ENCODE measurements at places on chromosomes 2 and 18.

- DNase-seq = no peak
These were observed 299.0 kb downstream of the MYCN start for GRCh38 chr2:16239296-16239850.

DNA sequence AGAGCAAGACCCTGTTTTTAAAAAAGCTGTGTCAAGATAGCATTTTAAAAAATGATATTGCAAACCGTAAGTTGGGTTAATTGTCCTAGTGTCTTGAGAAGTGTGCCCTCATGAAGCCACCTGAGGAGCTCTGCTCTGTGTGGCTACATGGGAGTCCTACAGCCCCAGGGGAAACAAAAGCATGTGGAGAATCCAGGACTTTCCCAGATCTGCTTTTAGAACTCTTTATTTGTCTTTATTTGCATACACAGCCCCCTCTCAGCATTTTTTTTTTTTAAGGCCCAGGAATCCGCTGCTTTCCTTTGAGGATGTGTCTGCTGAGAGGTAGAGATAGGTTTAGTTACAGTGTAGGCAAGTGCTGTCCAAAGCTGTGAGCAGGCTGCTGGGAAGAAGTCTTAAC, 219.2 kb downstream of the FHOD3 start:
- no peak for DNase-seq

DNA sequence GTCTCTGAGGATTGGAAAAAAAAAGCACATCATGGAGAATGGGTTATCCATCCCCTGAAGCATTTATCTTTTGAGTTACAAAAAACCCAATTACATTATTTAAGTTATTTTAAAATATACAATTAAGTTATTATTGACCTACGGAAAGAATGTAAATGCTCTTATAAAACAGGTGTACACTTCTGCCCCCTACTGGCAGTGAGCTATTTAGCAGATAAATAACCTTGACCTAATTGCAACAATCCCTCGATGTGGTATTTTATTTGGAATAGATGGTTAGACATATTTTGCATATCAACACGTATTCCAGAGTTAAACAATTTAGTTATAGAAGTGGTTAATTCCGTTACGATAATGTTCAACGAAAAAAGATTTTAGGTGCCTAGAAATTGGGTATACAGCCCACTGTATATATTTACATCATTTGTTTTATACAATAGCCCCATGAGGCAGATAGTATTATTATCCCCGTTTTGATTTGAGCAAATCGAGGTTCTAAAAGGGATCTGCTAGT, 9.1 kb upstream of the DAW1 start:
- peak; percentile 28 for DNase-seq

- no peak for DNase-seq
These were observed 3.0 kb upstream of the ASB1 start for GRCh38 chr2:238423561-238424312.

- DNase-seq = no peak
These were observed 51.0 kb downstream of the EMX1 start for GRCh38 chr2:72968286-72968685.

DNA sequence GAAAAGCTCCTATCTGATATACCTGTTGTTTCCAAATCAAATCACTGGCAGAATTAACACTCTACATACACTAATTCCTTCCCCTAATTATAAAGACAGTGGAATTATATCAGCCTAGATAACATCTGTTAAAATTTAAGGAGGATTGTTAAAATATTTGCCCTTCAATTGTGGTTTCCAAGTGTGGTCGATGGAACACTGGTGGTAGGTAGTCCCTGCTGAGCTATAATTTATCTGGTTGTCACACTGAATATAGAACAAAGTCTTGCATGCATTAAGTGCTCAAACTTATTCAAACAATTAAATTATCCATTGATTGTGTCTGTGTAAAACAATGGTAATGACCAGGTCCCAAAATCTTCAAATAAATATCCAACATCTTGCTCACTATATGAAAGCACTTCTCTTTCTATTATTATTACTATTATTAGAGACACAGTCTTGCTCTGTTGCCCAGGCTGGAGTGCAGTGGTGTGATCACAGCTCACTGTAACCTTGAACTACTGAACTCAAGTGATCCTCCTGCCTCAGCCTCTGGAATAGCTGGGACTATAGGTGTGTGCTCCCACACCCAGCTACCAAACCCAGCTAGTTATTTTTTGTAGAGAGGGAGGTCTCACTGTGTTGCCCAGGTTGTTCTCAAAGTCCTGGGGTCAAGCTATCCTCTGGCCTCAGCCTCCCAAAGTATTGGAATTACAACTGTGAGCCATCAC, 12.0 kb downstream of the CDH2 start:
- DNase-seq = no peak

GRCh38 chr2:170298115-170298514, 120.2 kb downstream of the MYO3B start:
- no peak for DNase-seq

- no peak for DNase-seq
These were observed 11.1 kb upstream of the LOXHD1 start for GRCh38 chr18:46668135-46668534.

DNA sequence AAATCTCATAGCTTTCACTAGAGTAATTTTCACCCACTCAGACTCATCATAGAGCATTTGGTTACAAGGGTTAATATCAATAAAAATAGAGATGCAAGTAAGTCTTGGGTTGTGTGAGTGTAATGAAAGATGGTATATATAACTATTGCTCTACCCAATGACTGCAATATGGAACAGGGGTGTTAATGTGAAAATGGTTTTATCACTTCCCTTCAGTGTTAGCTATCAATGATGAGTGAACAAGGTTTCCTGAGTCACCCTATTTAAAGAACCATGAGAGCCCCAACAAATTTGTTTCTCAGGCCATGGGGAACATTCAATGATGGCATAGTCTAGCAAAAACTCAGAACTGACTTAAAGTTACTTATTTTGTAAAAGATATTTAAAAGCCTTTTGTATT, 1133.6 kb upstream of the ZEB2 start:
- no peak for DNase-seq

GRCh38 chr2:148298196-148298595, 277.3 kb downstream of the MBD5 start:
- no peak for DNase-seq

DNA sequence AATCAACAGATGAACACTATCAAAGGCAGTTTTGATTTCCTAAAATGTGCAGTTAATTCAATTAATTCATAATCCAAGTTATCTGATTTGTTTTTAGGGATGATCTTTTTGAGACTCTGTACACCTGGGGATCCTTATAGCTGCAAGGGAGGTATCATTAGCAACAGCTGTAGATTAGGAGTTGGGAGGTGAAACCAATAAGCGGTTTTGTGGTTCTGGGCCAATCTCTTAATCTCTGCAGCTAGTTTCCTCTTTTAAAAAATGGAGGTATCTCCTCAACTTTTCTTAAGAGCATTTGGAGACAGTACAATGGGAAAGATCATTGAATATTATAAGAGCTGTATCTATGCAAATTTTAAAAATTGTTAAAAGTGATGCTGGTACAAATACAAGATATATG, 126.0 kb downstream of the MC4R start:
- no peak for DNase-seq

- no peak for DNase-seq
These were observed 512.8 kb upstream of the POU3F3 start for GRCh38 chr2:104340879-104341828.

DNA sequence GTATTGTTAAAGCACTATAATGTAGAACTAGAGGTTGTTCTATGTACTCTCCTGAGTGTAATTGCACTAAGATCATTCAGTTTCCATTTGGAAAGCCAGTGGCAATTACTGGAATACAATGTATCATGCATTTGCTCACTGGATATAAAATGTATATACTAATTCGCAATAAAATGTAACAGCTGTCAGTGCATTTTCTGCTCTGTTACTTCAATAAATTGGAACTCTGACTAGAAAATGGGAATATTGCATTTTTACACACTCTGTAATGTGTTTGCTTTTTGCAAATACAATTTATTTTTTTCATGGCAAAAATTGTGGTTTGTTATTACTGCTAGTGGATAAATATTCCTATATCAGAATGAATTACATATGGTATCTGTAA, 893.8 kb upstream of the POU3F3 start:
- no peak for DNase-seq

DNA sequence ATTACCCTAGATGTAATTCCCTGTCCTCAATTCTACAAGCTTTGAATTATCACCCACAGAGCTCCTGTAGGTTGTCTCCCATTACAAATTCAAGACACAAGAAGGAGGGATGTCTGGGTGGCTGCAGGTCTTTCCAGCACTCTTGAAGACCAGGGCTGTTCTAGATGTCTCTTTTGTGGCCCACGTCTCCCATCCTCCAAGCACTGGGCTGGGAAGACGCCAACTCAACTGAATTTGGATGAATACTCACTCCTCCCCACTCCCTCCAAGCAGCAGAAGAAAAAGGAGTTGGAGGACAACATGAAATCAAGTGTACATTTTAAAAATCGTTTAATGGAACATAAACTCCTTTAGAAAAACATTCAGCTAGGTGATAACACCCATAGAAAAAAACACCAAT, 31.2 kb downstream of the SMAD7 start:
- DNase-seq = no peak

DNA sequence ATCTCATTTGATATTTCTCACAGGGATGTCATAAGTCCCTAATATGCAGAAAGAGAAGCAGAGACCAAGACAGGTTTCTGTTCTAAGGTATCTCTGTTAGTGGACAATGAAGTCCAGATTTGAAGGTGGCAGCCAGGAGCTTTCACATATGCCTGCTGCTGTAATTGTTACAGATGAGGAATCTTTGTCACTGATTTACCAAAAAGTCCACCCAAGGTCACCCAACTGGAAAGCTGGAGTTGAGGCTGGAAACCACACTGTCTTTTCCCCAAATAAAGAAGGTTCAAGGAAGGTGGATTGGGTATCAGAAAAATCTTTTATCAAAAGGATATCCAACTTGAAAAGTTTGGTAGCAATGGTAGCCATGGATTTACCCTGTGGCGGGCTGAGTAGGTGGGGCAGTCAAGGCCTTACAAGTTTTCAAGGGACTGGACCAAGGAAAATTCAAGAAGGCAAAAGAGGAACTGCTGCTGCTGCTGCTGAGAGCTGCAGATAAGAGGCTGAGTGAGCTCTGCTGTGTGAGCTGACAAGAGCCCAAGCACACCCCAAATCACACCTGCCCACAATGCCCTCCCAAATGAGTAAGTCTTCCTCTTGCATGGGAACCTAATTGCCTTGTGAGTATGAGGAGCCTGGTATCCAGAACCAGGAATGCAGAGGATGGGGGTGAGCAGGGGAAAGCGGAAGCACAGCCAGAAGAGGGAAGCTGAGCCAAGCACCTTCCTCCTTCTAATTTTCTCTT, 241.2 kb downstream of the ANAPC1 start:
- no peak for DNase-seq

DNA sequence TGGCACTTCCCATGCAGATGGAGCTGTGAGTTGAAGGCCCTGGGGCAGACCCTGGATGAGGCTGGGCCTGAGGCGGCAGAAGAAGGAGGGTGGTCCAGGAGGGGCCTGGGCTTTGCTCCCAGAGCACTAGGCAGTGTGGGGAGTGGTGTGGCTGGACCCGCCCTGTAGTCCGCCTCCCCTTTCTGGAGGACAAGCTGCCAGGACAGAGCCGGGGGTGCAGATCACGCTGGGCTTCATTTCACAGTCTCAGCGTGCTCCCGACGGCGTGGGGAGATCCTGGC, 49.8 kb downstream of the PTGR3 start:
- DNase-seq = no peak

- no peak for DNase-seq
These were observed 30.5 kb downstream of the EML4 start for GRCh38 chr2:42199626-42200025.

DNA sequence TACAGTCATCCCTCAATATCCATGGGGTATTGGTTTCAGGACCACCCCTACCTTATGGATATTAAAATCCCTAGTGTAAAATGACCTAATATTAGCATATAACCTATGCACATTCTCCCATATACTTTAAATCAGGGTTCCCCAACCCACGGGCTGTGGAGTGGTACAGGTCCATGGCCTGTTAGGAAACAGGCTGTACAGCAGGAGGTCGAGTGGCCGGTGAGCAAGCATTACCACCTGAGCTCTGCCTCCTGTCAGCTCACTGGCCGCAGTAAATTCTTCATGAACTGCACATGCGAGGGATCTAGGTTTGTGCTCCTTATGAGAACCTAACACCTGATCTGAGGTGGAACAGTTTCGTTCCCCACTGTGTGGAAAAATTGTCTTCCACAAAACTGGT, 73.8 kb downstream of the RIF1 start:
- no peak for DNase-seq

DNA sequence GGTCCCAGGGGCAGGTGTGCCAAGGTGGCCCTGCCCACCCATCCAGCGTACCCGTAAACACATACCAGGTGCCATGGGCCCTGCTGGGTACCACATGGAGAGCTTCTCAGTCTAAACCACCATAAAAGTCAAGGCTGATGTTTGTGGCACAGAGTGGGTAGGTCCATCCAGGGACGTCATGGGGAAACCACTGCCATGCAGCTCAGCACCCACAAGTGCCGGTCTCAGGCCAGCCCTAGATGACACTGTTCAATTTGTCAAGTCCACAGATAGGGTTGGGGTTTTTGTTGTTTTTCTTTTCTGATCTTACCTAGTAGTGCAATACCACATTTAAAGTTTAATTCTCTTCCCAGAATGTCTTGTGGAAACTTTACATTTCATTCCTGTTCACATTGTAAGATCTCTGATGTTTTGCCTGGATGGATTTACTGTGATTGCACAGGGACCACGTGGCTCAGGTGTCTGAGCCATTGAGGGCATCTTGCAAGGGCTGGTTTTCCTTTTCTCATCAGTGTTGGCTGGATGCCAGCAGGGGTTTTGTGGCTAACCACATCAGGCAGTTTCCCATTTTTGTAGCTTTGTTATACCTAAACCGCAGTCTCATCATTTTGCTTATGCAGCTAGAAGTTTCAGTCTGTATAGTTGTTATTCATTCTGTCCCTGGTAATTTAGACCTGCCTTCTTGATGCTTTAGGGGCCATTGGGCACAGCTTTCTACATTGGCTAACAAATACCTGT, 64.7 kb downstream of the STK25 start:
- DNase-seq = peak; percentile 97

DNA sequence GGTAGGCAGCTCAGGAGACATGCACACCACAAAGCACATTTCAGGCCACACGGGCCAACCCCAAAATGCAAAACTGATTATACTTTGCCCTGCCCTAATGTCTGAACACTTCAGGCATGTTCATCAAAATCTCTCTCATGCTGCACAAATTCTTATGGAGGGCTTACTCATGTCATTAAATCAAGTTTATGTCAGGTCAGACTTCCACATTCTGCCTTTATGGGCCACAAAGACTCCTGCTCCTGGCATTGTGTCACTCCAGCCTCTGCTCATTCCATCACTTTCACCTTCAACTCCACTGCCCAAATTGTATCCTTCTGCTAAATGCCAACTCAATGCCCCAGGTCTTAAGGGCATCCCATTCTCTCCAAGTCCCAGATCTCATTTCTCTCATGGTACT, 9.2 kb downstream of the UXS1 start:
- DNase-seq = no peak
